ENCODE measurements at places on chromosomes 1 and 21.

GRCh38 chr1:55673416-55673815 lies 458.3 kb upstream of the USP24 start:
- no peak for DNase-seq

- DNase-seq: no peak
Measured at GRCh38 chr1:219379691-219380090, 206.0 kb downstream of the LYPLAL1 start.

- no peak for DNase-seq
Measured at GRCh38 chr21:44944596-44944995, 4.8 kb downstream of the SLX9 start.

DNA sequence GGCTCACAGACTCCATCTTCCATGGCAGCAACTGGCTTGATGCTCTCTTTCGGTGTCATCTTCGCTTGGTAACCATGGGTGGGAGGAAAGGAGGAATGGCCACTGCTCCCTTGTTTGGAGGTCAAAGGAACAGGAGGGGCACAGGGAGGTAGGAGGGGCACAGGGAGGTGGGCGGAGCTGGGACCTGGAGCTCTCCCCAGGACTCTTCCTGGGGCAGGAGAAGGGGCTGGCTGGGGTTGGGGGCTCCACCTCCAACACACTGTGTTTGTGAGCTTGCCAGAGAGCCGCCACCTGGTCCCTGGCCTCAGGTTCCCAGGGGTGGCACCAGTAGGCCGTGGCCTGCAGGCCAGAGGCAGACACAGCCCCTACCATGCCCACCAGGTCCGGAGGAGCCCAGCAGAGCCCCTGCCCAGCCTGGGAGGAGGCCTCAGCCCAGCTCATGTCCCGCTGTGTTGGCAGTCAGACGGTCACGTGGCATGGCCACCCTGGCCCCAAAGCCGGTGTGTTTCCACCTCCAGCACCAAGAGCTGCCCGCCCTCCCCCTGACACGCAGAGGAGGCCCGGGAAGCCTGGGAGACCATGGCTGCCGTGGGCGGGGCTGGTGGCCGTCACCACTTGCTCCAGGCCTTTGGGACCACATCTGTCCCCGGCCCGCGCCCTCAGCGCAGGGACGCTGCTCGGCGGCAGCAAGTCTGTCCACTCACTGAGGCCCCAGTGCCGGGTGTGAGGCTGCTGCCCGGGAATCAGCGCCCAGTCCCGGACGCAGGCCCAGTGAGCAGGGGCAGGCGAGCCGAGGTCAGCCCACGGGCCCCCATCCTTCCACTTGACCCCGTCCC lies 73.9 kb downstream of the MORN1 start:
- no peak for DNase-seq

DNA sequence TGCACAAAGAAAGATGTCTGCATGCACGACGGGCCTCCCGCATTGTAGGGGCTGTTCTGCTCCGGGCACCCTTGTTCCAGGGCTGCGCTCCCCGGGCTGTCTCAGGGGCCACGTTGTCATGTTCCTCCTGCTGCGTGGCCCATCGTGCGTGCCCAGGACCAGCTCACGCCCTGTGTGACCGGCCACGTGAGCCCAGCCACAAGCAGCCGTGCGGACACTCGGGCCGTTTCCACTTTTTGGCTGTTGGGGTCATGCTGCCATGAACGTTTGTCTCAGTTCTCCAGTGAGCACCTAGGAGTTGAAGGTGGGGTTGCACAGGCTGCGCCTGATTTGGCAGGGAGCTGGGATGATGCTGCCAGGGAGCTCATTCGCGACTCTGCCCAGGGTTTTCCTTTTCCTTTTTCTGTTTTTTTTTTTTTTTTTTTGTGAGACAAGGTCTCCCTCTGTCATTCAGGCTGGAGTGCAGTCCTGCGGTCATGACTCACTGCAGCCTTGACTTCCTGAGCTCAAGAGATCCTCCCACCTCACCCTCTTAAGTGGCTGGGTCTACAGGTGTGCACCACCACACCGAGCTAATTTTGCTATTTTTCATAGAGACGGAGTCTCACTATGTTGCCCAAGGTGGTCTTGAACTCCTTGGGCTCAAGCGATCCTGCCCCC lies 17.4 kb downstream of the PDXK start:
- DNase-seq: no peak

DNA sequence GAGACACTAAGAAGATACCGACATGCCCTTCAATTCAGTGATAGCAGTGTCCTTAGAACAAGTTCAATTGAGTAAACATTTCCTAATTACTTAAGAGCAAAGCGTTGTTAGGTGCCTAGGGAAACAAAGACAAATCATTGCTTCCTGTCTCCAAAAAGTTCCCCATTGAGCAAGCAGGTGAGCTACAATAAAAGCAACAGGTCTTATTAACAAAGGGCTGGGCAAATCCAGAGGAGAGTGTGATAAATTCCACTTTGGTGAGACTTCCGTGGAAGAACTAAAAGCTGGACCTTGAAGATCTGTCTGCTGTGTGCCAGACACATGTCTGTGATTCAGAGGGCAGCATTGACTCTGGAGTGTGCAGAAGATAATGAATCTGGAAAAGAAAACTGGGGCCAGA lies 1.9 kb upstream of the TUT4 start:
- no peak for DNase-seq

DNA sequence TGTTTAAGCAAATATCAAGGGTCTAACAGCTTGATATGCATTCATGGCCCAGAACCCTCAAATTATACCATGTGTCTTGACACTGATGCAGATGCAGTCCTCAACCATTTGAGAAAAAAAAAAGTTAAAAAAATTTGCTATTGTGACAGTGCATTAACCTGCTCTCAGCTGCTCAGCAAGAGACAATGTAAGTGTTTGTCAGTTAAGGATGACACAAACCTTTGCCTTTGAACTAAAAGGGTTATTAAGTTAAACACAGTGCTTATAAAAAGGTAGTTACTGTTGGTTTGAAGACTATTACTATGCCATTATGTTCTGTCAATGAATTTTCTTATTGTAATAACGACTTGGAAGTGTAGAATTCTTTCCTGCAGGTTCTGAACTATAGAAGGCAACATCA lies 655.6 kb upstream of the NEGR1 start:
- DNase-seq: no peak

DNA sequence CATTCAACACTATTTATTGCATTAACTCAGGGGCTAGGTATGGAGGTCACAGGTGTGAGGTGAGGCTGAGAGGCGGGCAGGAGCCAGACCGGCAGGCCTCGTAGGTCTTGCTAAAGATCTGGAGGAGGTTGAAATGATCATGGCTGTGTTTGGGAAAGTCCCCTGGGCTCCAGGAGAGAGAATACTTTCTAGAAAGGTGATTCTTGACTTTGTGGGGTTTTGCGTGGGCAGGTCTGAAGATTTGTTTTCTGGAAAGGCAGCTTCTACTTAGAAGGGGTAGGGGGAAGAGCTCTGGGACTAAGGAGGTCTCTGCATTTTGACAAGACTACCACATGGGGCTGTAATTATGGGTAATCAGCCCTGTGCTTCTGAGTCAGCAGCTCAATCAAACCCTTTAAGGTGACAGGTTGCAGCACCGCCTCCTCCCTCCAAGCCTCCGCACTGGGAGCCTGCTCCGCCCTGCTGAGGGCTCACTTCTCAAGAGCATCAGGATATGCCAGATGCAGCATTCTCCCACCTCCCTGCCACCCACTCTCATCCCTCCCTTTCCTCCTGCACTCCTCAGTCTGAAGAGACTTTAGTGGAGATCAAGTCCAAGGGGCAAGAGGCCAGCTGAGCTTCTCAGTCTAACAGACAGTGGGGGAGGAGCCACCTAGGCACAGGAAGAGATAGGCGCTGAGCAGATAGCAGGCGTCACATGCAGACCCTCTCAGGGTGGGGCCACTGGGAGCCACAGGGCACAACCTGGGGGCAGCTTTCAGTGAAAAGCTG lies 30.5 kb downstream of the SLC30A1 start:
- DNase-seq: no peak

DNA sequence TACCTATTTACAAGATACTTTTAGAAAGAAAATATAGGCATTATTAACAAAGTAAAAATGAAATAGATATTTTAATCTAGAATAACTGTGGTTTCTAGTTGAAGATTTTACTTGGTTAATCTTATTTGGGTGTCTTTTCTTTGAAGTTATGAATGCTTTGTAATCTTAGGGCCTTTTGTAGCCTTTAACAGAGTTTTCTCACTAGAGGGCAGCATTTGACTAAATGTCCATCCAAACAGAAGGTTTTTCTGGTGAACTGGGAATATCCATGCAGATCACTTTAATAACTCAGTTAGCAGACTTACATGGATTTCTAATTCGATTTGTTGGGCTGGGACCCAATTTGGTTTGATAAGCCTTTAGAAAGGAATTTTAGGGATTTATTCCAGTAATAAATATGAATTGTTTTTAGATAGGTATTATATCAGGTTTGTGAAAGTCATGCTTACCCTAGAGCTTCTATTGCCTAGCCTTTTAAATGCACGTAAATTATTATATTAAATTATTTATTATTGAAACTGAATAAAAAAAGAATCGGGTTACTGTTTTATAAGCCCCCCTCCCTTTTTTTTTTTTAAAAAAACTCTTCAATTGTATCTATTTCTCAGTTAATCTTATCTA lies 119.7 kb downstream of the ZNF326 start:
- no peak for DNase-seq

DNA sequence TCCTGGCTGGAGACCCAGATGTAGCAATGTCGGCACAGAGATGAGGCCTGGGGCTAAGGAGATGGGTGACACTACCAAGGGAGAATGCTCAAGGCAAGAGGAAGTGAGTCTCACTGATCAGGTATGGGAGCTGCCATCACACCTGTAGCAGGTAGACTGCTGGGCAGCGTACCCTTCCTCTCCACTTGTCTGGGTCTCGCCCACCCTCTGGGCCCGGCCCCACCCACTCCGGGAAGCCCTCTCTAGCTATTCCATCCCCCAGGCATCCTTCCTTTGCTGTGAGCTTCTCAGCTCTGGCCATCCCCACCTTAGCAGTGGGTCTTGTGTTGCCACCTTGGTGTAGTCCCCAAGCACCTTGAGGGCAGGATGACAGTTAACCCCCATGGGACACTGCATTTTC lies 87.7 kb upstream of the EDN2 start:
- no peak for DNase-seq

DNA sequence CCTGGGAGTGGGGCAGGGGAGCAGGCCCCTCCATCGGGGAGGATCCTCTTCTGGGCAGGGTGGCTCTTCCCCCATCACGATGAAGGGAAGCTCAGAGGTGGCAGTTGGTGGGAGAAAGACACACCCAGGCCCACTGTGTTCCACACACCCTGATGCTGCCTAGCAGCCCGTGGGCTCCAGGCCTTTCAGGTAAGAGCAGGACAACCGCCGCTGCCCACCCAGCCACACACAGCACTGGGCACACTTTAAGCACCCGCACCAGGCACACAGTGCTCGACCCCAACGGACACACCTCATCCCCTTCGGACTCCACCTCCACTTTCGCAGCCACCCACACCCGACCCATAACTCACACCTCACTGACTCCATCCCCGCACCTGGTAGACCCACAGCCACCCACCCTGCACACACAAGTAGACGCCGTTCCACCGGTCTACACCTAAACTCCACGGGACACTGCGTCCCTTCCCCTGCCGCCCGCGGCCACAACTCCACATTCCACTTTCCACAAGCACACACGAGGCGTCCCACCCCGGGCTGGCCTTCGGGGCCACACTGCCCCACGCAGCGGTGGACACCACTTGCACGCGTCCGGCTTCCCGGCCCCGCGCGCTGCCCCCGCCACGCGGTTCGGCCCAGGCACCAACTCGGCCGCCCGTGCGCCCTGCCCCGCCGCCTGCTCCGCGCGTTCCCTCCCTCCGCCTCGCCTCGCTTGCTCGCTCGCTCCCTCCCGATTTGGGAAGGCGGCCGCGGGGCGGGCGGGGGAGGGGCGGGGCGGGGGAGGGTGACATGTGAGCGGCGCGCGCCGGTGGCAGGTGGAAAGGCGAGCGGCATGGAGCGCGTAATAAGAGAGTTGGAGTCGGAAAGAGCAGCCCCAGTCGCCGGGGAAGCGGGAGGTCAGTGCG lies at the start of gene KCNQ4:
Gene KCNQ4 (plus strand): TSS at position 787 of the 905 bp plus-strand sequence. CDS start 307 bp downstream, outside the sequence.
- no peak for DNase-seq

- no peak for DNase-seq
Measured at GRCh38 chr1:3307359-3307758, 147.1 kb upstream of the ARHGEF16 start.

DNA sequence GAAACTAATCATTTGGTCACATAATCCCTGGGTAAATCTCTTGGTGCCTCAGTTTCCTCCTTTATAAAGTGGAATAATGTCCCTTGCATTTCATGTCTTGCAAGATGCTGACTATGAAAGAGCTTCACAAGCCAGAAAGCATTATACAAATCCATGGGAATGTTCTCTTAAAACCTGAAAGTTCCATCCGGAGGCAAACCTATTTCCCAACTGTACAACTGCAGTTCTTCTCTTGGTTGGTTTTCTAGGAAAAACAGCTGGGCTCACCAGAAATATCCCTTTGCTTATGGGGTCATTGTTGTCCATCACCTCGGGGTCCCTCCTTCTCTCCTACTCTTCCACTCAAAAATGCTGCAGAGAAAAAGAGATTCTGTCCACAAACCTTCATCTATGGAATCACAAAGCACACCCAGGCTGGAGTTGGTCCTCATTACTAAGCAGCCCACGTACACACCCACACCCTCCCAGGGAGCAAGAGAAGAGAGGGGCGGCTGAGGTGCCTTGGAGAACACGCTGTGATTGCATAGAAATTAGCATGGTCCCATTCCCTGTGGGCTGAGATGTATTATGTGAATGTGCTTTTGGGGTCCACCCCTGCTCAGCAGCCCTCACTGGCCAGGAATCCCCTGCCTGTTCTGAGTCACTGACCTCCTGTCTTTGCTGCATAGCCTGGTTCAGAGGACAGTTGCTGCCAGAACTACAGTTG lies 5.0 kb upstream of the PLXNA2 start:
- no peak for DNase-seq

GRCh38 chr21:28142697-28143096 lies 850.0 kb downstream of the LTN1 start:
- no peak for DNase-seq

- no peak for DNase-seq
Measured at GRCh38 chr1:4868521-4868920, 214.1 kb downstream of the AJAP1 start.

DNA sequence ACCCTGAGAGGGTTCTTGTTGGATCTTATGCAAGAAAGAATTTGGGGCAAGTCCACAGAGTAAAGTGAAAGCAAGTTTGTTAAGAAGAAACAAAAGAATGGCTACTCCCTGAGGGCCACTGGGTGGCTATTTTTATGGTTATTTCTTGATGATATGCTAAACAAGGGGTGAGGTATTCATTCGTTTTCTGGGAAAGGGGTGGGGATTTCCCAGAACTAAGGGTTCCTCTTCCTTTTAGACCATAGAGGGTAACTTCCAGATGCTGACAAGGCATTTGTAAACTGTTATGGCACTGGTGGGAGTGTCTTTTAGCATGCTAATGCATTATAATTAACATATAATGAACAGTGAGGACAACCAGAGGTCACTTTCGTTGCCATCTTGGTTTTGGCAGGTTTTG lies 18.2 kb upstream of the IFI6 start:
- DNase-seq: no peak
